ENCODE measurements at places on chromosomes 16 and 17. TPM values are rescaled to one million over a fixed set of nuclear protein-coding genes. Genes with fewer than 3 reads are reported as not detected.
A peak's percentile ranks its signal among the peaks of the same experiment; 100 is the strongest.

DNA sequence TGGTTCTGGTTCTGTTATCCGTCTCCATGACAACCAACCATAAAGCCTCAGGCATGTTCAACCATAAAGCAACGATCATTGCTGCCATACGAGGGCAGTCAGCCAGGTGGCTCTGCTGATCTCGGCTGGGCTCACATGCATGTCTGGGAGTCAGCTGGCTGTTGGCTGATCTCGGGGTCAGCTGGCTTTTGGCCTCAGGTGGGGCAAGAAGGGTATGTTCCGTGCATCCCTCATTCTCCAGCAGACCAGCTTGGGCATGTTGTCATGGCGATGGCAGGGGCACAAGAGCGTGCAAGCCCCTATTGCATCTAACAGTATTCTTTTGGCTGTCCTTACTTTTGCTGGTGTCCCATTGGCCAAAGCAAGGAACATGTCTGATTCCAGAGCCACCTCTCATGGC is 86.2 kb downstream of the ABCC6 start:
- DNase-seq = no peak

- peak; percentile 85 for DNase-seq
Measured at GRCh38 chr17:1779571-1780131, 17.8 kb downstream of the SERPINF1 start.

GRCh38 chr17:49741009-49741691 is 22.8 kb downstream of the FAM117A start:
- peak; percentile 54 for DNase-seq

GPR142 gene
- not detected for polyA plus RNA-seq
